Daoy (cell line): ENCODE measurements at places on chromosomes 5 and 9. TPM values are rescaled to one million over a fixed set of nuclear protein-coding genes. Genes with fewer than 3 reads are reported as not detected.

Gene FAM193B
- 14.6 and 26.7 TPM in 2 replicates for total RNA-seq

Gene TLR4
- 0.11 and 0.48 TPM in 2 replicates for total RNA-seq

Gene IRX4
- total RNA-seq: 4.6 and 10.2 TPM in 2 replicates

Gene ANKRD31
- 0.11 TPM in 1 of 2 replicates, not detected in the other for total RNA-seq

DNA sequence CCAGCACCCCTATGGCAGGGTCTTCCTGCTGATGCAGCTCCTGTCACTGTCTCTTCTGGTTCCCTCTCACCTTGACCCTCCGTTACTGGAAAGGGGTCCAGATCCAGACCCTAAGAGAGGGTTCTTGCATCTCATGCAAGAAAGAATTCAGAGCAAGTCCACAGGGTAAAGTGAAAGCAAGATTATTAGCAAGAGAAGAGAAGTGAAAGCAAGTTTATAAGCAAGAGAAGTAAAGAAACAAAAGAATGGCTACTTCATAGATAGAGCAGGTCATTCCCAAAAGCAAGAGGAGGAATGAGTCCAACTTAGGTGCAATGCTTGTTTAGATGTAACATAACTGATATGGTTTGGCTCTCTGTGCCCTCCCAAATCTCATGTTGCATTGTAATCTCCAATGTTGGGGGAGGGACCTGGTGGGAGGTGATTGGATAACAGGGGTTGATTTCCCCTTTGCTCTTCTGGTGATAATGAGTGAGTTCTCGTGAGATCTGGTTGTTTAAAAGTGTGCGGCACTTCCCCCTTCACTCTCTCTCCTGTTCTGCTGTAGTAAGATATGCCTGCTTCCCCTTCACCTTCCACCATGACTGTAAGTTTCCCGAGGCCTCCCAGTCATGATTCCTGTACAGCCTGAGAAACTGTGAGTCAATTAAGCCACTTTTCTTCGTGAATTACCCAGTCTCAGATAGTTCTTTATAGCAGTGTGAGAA, 183.3 kb downstream of the MED10 start:
- no peak for DNase-seq
